ENCODE measurements at places on chromosomes 16 and 17. TPM values are rescaled to one million over a fixed set of nuclear protein-coding genes. Genes with fewer than 3 reads are reported as not detected.

DNA sequence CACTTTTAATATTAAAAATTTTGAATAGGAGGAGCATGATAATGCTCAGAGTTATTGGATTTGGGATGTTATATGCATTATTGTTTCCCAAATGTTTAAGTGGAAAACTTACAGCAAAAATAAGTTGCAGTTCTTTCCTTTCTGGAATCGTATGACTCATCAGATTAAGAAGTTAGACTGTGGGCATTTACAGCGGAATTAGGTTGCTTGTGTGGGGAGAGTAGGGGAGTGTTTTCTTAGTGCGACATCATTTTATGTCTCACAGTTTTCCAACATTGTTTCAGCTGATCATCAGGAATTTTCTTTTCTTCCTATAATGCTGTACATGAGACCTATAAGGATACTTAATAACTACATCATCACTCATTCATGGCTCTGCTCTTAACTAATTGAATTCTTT lies 1631.8 kb downstream of the CDH8 start:
- no peak for DNase-seq

Gene OTOP2
- total RNA-seq: not detected

- no peak for DNase-seq
Observed at GRCh38 chr16:2081201-2082084, 33.7 kb downstream of the TSC2 start.

GRCh38 chr17:57356719-57357391 lies 100.5 kb downstream of the MSI2 start:
- DNase-seq: no peak

GRCh38 chr17:80805032-80805751 lies 186.4 kb upstream of the CHMP6 start:
- DNase-seq: no peak

DNA sequence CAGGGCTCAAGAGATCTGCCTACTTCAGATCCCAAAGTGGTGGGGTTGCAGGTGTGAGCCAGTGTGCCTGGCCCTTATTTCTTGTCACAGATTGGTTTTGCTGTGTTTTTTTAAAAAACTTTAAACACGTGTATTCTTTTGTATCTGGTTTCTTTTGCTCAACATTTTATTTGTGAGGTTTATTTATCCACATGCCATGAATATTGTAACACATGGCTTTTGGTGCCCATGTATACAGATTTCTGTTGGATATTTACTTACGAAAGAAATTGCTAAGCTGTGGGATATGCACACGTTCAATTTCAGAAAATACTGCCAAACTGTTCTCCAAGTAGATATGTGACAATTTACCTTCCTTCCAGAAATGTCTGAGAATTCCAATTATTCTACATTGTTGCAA lies 18.7 kb upstream of the IL34 start:
- no peak for DNase-seq

GRCh38 chr17:17548044-17548443 lies 43.5 kb downstream of the PEMT start:
- no peak for DNase-seq

DNA sequence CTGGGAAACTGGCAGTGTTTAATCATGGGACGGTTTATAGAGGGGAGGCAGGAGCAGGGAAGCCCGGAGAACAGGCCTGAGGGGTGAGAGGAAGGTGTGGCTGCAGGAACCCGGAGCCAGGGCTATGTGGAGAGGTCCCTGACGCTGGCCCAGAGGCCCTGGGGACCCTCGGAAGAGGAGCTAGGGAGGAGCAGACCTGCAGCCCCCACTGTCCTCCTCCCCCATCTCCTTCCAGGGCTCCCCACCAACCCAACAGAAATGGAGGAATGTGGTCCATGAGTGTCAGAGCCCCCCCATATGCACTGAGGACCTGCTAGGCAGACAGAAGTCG lies 20.3 kb downstream of the TMEM235 start:
- DNase-seq: no peak

DNA sequence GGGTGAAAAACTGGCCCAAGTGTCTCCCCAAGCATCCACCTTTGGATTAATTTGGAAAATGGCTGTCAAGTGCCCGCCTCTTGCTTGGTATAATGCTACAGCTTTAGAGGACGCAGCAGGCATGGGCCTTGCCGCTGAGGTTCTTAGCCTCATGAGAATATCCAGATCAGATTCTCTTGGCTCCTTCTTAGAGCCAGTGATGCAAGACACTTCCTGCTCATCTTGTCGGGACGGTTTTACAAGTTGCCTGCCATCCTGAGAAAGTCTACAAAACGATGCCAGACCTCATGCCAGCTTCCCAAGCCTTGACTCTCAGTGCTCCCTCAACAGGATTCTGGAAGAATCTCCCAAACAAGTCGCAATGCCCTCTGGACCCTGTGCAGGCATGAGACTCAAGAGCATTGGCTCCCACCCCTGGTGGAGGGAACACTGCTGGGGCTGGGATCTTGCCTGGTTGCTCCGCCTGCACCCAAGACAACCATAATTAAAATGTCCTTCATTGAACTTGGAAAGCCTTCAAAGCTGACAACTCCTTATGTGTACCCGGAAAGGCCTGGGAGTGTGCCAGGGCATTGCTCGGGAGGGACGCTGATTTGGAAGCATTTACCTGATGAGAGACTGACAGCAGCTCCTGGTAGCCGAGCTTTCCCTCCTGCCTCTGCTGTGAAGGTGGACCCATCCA lies 25.8 kb upstream of the STH start:
- no peak for DNase-seq

DNA sequence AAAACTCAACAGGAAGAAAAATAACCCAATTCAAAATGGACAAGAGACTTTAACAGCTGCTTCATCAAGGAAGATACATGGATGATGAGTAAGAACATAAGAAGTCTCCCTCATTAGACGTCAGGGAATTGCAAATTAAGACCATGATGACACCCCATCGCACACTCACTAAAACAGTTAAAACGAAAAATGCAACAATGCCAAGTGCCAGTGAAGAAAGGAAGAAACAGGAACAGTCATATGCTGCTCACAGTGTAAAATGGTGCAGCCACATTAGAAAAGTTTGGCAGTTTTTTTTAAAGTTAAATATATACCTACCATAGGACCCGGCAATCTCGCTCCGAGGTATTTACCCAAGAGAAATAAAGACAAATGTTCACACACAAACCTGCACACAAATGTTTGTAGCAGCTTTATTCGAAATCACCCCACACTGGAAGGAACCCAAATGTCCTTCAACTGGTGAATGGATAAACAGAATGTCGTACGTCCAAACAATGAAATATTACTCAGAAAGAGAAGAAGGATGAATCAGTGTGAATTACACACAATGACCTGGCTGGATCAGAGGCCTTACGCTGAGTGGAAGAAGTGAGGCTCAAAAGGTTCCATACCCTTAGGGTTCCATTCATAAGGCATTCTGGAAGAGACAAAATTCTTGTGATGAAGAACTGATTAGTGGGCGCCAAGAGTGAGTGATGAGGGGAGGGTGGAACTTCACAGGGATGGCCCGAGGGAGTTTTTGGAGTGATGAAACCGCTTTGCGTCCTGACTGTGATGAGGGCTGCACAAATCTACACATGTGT lies 110.3 kb downstream of the C16orf95 start:
- no peak for DNase-seq

GRCh38 chr16:58201163-58201562 lies 3.3 kb upstream of the CSNK2A2 start:
- DNase-seq: no peak

GRCh38 chr16:6258056-6258455 lies 1074.6 kb upstream of the RBFOX1 start:
- no peak for DNase-seq

- no peak for DNase-seq
Observed at GRCh38 chr16:51201604-51202003, 50.5 kb upstream of the SALL1 start.

DNA sequence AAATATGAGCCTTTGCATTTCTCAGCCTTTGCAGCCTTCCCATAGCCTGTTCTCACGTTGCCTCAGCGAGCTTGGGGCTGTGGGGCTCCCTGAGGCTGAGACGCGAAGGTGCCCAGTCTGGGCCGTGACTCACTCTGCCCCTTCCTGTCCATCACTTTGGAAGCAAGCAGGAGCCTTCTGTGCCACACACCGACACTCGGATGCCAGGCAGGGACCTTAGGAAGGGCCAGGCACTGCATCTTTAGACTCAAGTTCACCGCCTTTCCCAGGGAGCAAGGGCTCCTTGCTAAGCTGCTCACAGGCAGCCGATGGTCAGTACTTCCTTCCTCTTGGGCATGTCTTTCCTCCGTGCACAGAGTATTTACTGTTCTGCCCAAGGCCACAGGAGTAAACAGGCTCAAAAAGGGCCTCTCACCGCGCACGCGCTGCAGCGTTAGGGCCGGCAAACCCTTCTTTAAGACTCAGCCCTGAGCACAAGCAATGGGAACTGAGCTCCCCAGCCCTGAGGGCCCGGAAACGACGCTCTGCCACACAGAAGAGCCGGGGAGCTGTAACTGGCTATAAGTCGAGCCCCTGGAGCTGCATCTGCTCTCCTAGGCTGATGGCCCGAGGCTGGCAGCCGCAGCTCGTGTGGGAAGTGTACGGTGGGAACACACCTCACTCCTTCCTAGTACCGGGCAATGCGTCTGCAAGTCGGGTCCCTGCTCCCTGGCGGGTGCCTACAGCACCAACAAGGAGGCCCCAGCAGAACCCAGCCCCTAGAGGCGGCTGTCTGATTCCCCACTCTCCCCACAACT lies 7.2 kb downstream of the TIMM22 start:
- no peak for DNase-seq

DNA sequence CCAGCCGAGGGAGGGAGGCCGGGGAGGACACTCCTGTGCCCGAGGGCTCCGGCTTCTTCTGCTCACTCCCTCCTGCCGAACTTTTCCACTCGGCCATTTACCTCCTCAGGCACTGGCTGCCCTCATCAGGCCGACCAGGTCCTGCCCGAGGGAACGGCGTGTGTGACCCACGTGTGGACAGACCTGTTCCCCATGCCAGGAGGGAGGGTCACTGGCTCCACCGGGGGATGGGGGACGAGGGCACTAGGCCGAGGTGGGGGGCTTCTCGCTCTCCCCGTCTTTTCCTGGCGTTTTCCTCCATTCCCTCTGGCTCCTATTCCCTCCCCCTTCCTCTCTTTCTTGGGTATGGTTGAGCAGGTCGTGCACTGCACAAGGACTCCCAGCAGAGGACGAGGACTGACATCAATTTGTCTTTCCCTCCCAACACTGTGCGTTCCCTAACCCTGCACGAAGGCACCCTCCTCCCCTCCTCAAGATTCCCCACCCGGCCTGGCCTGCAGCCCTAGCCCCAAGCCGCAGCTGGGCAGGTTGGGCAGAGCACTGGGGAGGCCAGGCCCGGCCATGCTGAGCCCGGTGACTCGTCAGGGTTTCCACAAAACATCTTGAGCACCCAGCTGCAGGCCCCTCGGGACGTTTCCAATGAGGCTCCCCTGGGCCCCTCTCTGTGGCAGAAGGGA lies 3.2 kb upstream of the IL17C start:
- DNase-seq: no peak

- DNase-seq: no peak
Observed at GRCh38 chr17:32124985-32125847, 17.1 kb upstream of the RHOT1 start.
